A549 (cell line): ENCODE measurements at places on chromosomes 2 and 18. TPM values are rescaled to one million over a fixed set of nuclear protein-coding genes. Genes with fewer than 3 reads are reported as not detected.

- no peak for DNase-seq
Measured at GRCh38 chr2:6674381-6674780, 191.3 kb downstream of the CMPK2 start.

DNA sequence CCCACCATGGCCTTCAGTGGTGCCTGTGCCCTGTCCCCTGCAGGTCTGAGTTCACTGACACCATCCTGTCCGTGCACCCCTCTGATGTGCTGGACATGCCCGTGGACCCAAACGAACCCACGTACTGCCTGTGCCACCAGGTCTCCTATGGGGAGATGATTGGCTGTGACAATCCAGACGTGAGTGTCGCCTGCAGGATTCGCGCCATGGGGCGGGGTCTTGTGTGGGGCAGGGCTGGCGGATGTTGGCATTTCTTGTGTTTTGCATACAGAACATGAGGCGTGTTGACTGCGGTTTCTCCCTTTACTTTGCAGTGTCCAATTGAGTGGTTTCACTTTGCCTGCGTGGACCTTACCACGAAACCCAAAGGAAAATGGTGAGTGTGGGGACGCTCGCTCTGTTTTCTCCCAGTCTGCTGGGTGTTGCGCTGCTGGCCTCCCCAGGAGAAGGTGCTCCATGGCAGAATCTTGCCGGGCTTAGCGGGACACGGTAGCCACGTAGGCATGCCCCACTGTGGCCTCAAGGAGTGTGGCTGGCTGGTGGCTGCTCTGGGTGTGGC is 11.5 kb upstream of the D2HGDH start:
- DNase-seq: no peak

DNA sequence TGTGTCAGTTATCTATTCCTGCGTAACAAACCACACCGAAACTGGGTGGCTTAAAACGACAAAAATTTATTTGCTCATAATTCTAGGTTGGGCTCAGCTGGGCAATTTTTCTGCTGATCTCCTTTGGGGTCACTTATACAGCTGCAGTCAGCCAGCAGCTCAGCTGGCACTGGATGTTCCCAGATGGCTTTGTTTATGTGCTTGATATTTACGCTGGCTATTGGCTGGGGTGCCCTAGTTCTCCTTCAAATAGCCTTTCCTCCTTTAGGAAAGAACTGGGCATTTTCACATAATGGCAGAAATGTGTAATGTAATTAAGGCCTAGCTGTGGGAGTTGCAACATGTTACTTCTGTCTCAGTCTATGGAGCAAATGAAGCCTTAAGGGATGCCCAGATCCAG is 142.2 kb downstream of the B3GNT2 start:
- DNase-seq: no peak

DNA sequence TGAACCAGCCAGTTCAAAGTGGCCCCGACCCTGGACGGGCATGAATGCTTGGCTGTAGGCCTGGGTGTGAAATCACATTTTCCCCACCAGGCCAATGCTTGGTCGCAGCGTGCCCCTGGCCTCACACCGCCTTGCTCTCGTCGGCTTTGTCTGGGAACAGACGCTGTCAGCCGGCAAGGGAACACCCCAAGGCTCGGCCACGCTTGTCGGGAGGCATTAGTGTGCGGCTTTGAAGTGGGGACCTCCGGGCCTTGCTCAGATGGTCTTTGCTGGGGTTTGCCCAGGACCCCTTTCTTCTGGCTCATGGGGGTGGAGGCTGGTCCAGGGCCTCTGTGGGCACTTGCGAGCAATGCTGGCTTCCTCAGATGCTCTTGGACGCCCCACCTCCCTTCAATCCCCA is 79.1 kb downstream of the INHBB start:
- no peak for DNase-seq

DNA sequence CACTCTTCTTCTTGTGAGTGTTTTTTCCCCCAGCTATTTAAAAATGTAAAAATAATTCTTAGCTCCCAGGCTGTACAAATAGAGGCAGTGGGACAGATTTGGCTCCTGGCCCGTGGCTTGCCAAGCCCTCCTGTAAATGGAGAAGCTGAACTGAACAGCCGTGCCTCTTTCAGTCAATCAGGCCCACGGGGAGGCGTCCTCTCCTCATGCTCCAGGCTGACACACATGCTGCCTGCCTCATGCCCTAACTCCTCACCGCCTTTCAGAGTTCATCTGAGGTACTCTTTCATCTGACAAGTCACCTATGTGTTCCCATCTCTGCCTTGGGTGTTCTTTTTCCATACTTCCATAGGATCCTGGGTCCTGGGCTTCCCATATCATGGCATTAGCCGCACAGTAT is 58.9 kb downstream of the BMP10 start:
- no peak for DNase-seq

- DNase-seq: no peak
Measured at GRCh38 chr18:36247036-36247435, 50.5 kb upstream of the FHOD3 start.

- DNase-seq: no peak
Measured at GRCh38 chr2:119552902-119553301, 8.7 kb downstream of the CFAP221 start.

DNA sequence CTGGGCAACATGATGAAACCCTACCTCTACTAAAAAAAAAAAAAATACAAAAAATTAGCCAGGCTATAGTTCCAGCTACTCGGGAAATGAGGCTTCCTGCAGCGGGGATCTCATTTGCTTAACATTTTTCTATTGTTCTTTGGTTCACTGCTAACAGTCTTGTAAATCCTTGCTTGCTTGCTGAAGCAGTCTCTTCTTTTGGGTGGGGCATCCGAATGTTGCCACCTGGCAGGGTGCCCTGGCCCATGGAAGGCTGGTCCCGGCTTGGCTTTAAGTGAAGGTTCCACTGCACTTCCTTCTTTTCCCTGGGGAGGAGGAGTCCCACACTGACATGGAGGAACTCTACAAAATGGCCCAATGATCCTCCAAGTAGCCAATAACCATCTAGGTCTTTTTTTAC is 6.0 kb upstream of the ANKRD29 start:
- no peak for DNase-seq

DNA sequence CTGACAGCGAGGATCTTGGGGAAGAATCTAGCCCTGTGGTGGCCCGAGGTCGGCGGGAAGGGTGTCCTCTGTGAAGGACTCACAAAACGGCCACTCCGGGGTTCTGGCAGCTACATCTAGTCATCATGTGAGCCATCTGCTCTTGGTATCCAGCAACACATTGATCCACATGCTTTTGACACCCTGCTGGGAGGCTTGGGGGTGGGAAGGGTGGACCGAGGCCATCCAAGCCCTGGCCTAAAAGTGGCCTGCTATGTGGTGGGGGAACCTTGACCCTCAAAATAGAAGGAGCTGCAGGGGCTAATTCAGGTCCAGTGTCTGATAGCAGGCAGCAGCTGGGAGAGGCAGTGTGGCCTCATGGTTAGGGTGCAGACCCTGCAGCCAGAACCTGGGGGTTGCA is 145.7 kb downstream of the CELF4 start:
- no peak for DNase-seq

DNA sequence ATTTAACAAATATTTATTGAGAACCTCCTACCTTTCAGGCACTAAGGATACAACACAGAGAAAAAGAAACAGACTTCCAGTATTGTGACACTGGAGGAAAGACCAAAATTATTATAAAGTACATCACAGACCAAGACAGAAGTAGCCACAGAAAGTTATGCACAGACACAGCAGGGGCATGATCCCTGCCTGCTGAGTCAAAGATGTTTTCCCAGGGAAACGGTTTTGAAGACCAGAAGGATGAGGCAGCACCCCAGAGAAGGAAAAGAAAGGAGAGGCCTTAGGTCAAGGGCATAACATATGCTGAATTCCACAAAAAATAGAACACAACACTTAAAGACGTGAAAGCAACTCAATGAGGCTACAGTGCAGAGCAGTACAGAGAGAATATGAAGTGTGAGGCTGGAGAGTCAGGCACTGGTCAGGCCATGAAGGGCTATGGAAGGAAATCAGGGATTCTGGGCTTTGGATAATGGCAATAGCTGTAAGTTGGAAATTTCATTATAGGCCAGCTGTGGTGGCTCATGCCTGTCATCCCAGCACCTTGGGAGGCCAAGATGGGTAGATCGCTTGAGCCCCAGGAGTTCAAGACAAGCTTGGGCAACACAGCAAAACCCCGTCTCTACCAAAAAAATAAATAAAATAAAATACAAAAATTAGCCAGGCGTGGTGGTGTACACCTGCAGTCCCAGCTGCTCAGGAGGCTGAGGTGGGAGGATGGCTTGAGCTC is 8.2 kb downstream of the ADAM17 start:
- DNase-seq: no peak

The RGPD4 gene
- polyA plus RNA-seq: 0.01 to 0.03 TPM (median 0.01 TPM) in 3 replicates

The PER2 gene
- 3.4 to 4.2 TPM (median 3.6 TPM) in 3 replicates for polyA plus RNA-seq

The UGT1A1 gene
- polyA plus RNA-seq: 1.4 to 2.0 TPM (median 1.9 TPM) in 3 replicates

The PTGR3 gene
- 6.3 to 7.2 TPM (median 7.2 TPM) in 3 replicates for polyA plus RNA-seq

The GALNT14 gene
- polyA plus RNA-seq: 38.3 to 48.0 TPM (median 40.0 TPM) in 3 replicates

The UGT1A9 gene
- polyA plus RNA-seq: 10.3 to 13.1 TPM (median 11.8 TPM) in 3 replicates

The CD8B gene
- not detected in 3 replicates for polyA plus RNA-seq

The ZNF407 gene
- 2.4 to 2.8 TPM (median 2.5 TPM) in 3 replicates for polyA plus RNA-seq

The POTEJ gene
- 0.07 TPM in 1 of 3 replicates, not detected in the others for polyA plus RNA-seq

The ING5 gene
- polyA plus RNA-seq: 29.6 to 31.0 TPM (median 30.1 TPM) in 3 replicates
